ENCODE measurements at places on chromosomes 2 and 18. TPM values are rescaled to one million over a fixed set of nuclear protein-coding genes. Genes with fewer than 3 reads are reported as not detected.
A peak's percentile ranks its signal among the peaks of the same experiment; 100 is the strongest.

GRCh38 chr2:234288974-234289455 is 207.9 kb downstream of the ARL4C start:
- DNase-seq = no peak

GRCh38 chr18:45370255-45371010 is 244.8 kb upstream of the SLC14A2 start:
- DNase-seq = no peak

DNA sequence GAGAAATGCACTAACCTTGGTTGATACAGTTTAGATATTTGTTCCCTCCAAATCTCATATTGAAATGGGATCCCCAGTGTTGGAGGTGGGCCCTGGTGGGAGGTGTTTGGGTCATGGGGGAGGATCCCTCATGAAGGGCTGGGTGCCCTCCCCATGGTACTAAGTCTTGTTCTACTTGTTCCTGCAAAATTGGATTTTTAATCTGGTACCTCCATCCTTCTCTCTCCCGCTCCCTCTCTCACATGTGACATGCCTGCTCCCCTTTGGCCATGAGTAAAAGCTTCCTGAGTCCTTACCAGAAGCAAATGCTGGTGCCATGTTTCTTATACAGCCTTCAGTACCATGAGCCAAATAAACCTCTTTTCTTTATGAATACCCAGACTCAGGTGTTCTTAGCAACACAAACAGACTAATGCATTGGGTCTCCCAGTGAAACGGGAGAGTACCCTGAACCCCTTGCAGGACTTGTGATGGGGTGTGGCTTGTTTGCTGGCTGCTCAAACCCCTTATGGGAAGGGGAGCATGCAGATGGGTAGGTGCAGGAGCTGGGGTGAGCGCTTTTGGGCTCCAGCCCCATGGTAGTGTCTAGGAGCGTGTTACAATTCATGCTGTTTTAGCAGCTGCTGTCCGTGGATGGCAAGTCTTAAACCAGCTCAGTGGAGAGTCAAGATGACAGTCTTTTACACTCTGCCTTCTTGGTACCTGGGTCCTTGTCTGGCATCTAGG is 27.2 kb downstream of the FAHD2B start:
- no peak for DNase-seq

DNA sequence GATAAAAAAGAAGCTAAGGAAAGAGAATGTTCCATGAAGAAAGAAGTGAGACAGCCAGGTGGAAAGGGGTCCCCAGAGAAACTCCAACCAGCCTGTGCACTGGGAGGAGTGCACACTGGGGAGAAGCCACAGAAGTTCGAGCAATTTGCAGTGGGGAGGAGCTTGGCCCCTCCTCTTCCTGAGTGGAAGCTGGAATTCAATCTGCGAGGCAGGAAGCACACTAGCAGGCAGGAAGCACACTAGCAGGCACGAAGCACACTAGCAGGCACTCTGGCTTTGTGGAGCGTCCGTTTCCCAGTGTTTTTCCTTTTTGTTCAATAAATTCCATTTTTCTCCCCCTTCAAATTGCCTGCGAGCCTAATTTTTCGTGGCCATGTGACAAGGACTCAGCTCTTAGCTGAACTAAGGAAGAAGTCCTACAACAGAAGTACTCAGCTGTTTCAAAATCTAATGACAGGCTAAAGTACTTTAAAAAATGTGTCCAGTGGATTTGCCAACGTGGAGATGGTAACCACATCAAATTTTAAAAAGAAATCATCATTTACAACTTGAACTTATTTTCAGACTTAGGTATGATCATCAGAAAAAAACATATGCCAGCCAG is 21.4 kb upstream of the SPIRE1 start:
- no peak for DNase-seq

- no peak for DNase-seq
Measured at GRCh38 chr2:116918574-116918973, 895.9 kb upstream of the DDX18 start.

GRCh38 chr2:42923580-42924417 is 131.4 kb upstream of the HAAO start:
- DNase-seq = peak; percentile 4

- no peak for DNase-seq
Measured at GRCh38 chr2:179538406-179539123, 273.9 kb upstream of the SESTD1 start.

The STARD6 gene
- total RNA-seq = not detected

The EGR4 gene
- not detected for total RNA-seq

The FER1L5 gene
- not detected for total RNA-seq

The MTA3 gene
- 19.7 TPM for total RNA-seq
